Right atrium auricular region (tissue), 2 donors: ENCODE measurements at places on chromosomes 5 and 9. TPM values are rescaled to one million over a fixed set of nuclear protein-coding genes. Genes with fewer than 3 reads are reported as not detected.

The FOXD4L5 gene
- total RNA-seq = not detected

The SCGB3A2 gene
- not detected for total RNA-seq

The PCDHGA11 gene
- total RNA-seq = 4.5 TPM

The OMD gene
- total RNA-seq = 26.5 TPM

The IFNA4 gene
- total RNA-seq = not detected

The HTR4 gene
- 7.9 TPM for total RNA-seq

The FGF10 gene
- 0.75 TPM for total RNA-seq

The ITK gene
- total RNA-seq = 0.90 TPM

The DBH gene
- total RNA-seq = not detected

The NAA35 gene
- 12.4 TPM for total RNA-seq

The TAS2R1 gene
- not detected for total RNA-seq

The ECM2 gene
- 18.5 TPM for total RNA-seq

The NRARP gene
- total RNA-seq = 13.3 TPM

The PCDHGA10 gene
- total RNA-seq = 4.8 TPM

The LRRC19 gene
- not detected for total RNA-seq

The PHYHD1 gene
- 51.9 TPM for total RNA-seq

DNA sequence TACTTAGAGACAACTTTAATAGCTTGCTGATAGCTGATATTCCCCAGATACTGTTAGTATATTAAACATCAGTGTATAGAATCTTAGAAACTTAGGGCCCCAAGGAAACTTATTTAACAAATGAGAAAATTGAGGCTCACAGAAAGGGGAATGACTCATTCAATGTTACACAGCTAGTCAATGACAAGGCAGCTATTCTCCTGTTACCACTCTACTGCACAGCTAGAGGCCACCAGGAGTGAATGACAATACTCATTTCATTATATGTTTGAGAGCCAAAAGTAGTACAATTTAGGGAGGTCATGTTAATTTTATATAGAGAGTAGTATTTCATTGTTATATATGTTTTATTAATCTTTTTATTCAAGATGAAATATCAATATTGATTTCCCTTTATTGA is 33.2 kb upstream of the PCDHB1 start:
- no peak for DNase-seq

- DNase-seq = no peak
Measured at GRCh38 chr5:34570721-34571676, 85.1 kb upstream of the RAI14 start.

DNA sequence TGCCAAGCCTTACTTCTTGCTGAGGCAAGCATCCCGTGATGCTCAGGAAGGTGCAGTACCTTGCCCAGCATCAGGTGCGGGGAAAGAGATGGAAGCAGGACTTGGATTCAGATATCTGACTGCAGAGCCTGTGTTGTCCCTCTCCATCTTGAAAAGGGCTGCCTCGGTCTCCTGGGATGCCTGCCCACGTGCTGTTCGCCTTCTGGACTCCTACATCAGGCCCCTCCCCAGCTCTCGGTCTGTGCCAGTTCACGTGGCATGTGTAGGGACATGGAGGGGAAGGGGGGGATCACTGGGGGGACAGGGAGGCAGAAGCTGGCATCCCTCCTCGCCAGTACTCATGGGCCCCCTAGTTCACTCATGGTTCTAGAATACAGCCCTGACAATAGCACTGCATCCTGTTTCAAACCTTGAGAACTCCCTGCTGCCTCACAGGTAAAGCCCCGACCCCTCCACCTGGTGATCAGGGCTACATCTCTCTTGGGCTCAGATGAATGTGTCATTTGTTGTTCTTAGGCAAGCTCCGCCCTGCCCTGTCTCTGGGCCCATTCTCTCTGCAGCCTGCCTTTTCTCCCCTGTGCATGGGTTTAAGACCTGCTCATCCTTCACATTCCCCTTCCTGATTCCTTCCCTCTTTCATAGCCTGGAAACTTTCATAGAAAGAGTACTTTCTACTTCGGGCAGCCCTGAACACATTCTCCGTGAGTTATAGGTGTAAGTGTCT is 38.9 kb upstream of the SLC25A51 start:
- no peak for DNase-seq

DNA sequence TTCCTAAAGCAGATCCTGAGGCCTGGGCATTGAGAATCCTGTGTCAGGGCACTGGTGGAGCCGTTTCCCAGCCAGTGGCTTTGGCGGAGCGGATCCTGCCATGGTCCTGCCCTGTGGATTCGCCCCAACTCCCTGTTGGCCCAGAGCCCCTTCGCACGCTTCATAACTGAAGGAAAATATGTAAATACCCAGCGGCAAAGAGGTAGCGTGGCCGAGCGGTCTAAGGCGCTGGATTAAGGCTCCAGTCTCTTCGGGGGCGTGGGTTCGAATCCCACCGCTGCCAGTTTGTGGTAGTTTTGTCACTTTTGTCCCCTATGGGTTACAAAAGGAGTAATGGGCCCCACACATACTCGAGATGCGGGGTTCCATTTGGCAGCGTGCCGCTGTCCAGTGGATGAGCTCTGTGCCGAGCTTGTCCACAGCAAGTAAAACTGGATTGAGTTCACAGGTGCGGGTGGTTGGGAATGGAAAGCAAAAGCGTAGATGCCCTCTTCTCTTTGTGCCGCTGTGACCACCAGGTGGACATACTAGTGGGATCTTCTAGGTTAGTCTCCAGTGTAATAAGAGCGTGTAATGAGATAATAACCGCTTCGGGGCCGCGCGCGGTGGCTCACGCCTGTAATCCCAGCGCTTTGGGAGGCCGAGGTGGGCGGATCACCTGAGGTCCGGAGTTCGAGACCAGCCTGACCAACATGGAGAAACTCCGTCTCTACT is 17.3 kb downstream of the TRIM7 start:
- peak; percentile 84 for DNase-seq

- DNase-seq = peak; percentile 76
Measured at GRCh38 chr5:132260714-132261551, 3.4 kb downstream of the PDLIM4 start.

- DNase-seq = peak; percentile 81
Measured at GRCh38 chr9:137055385-137056364, 1.8 kb upstream of the ENTPD2 start.

GRCh38 chr5:136425921-136426320 is 60.6 kb upstream of the TRPC7 start:
- DNase-seq = no peak

DNA sequence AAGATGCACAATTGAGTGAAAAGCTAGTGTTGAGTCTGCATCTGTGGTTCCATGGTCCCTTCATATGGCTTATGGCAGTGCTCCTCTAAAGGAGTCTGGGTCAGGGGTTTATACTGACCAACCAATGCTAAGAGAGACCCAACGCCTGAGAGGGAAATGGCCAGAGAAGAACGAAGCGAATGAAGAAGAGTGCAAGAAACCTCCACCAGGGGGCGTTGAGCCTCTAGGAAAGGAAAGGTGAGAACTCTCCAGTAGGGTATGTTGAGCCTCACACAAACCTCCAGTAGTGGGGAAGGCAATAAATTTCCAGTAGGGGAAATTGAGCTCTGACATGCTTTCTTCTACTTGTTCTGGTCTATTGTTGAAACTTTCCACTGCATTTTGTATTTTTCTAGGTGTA is 470.6 kb downstream of the PRDM9 start:
- no peak for DNase-seq

DNA sequence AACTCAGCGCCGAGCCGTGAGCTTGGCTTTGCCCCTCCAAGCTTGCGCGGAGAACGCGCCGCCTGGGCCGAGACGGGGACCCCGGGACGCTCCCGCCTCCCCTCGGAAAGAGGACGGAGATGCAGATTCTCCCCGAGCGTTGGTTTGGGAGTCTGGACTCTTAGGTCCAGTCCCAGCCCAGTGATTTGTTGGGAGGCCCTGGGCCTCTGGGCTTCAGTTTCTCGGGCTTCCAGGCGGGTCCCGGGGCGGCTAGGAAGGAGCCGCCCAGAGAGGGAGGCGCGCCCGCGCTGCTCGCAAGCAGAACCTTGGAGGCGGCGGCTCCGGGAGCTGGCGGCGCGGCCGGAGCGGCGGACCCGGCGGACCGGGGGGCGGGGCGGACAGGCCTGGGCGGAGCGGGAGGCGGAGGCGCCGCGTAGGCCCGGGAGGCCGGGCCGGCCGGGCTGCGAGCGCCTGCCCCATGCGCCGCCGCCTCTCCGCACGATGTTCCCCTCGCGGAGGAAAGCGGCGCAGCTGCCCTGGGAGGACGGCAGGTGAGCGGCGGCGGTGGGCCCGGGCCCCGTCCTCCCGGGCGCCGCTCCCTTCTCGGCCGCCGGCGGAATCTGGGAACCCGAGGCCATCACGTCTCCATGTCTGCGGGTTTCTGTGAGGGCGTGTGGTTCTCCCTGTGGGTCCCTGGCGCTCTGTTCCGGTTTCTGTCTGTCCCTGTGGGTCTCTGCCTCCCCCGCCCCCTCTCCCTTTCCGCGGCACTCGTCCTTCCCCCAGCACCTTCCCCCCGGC is at the start of gene B4GALT7:
Gene B4GALT7 (plus strand): TSS at position 402 of the 777 bp plus-strand sequence. CDS start 79 bp downstream, at position 481.
- DNase-seq = peak; percentile 72

GRCh38 chr5:77175231-77175630 is 35.2 kb upstream of the PDE8B start:
- no peak for DNase-seq

- no peak for DNase-seq
Measured at GRCh38 chr5:177452688-177453638, 6.3 kb downstream of the PRR7 start.

DNA sequence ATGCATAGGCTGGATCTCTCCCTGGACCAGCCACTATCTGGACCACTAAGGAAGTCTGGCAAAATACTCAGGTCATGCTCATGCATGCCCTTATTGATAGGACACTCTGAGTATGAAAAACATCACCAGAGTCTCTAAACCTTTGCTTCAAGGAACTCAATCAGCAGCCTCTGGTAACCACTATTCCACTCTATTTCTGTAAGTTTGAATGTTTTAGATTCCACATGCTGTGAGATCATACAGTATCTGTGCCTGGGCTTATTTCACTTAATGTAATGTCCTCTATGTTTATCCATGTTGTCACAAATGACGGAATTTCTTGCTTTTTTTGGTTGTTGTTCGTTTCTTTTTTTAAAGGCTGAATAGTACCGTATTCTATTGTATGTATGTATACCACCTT is 68.3 kb downstream of the TARS1 start:
- no peak for DNase-seq

GRCh38 chr5:56306433-56307150 is 73.5 kb upstream of the ANKRD55 start:
- DNase-seq = no peak

- peak; percentile 65 for DNase-seq
Measured at GRCh38 chr5:178331491-178331996, 98.9 kb upstream of the PHYKPL start.

GRCh38 chr9:447230-448025 is 232.8 kb downstream of the DOCK8 start:
- no peak for DNase-seq

GRCh38 chr5:2686321-2687124 is 65.0 kb downstream of the IRX2 start:
- no peak for DNase-seq

DNA sequence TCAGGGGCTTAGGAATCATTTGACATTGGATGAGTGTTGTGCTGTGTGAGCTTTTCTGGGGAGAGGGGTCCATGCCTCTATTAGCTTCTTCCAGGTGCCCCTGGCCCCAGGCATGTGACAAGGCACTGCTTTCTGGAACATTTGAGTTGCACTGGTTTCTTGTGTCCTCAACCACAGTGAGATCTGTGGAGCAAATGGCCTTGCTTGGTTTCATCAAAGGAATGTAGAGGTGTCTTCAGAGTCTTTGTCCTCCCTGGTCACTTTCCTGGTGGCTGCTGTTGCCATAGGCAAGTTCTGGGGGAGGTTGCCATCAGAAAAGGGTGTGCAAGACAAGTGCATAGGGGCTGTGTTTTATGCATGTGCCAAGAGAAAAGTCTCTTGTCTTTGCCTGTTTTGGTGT is 157.5 kb downstream of the MACROH2A1 start:
- DNase-seq = peak; percentile 36

- DNase-seq = no peak
Measured at GRCh38 chr9:2087500-2088313, 72.6 kb downstream of the SMARCA2 start.

- no peak for DNase-seq
Measured at GRCh38 chr5:537098-537497, 12.8 kb upstream of the SLC9A3 start.

GRCh38 chr5:54302267-54302687 is 8.1 kb downstream of the ARL15 start:
- DNase-seq = no peak
